ENCODE measurements at places on chromosomes 16 and 17.

DNA sequence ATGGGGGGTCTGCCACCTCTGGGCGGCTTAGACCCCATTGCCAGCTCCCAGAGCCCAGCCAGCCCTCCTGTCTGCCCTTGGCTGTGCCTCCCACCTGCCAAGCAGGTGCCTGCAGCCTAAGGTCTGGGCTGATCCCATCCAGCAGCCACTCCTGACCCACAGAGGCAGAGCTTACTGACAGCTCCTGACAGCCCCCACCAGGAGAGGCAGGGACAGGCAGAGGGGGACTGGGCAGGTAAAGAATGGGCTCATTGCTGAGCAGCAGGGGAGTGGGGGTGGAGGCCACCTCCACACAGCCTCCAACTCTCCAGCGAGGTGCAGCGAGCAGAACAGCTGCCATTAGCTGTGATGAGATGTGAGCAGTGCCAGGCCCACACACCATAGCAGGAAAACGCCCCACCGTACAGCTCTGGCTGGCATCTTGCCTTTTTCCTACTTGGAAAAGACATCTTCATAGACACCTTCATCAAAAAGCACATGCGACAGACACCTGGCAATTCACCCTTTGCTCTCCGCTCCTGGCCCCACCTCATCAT lies 164.4 kb downstream of the C16orf78 start:
- no peak for DNase-seq

- peak; percentile 64 for DNase-seq
Measured at GRCh38 chr17:48624544-48625494, 1.3 kb downstream of the HOXB9 start.

DNA sequence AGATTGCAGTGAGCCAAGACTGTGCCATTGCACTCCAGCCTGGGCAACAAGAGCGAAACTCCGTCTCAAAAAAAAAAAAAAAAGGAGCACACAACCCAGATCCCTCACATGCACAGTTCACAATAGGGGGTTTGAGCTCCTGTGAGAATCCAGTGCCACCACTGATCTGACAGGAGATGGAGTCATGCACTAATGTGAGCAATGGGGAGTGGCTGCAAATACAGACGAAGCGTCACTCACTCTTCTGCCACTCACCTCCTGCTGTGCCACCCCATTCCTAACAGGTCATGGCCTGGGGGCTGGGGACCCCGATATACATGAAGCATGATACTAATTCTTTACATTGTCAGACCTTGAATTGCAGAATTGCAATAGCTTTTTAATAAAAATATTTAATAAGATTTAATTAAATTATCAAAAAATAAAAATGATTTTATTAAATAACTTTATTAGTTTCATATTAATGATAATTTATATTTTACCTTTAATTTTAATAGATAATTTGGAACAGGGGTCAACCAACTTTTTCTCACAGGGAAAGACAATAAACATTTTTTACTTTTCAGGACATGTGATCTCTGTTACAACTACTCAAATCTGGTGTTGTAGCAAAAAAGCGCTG lies 171.4 kb downstream of the COPRS start:
- DNase-seq = no peak

- DNase-seq = no peak
Measured at GRCh38 chr16:83305092-83305491, 502.7 kb upstream of the HSBP1 start.

DNA sequence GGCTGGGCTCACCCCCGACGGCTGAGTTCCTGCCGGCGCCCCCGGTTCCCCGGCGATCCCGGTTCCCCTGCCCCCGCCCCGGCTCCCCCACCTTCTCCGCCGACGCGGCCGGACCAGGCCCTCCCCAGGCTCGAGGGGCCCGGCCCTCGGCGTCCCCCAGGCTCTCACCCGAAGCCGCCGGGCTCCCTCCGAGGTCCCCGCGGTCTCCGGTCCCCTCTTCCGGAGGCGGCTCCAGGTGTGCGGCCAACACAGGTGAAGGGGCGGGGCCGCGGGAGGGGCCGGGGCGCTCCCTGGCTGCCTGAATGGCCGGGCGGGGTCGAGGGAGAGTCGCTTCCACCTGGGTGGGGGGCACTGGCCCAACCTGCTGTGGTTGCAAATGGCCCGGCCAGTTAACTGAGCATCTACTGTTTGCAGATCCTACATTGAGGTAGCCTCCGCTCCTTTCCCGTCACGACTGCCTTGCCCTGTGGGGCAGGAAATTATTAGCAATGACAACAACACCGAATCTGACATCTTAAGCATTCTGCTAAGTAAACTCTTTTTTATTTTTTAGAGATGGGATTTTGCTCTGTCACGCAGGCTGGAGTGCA lies at the start of gene BICDL2:
BICDL2 (minus strand) TSS at position 219 of the 590 bp plus-strand sequence. CDS start 1,448 bp downstream, outside the sequence.
- no peak for DNase-seq

DNA sequence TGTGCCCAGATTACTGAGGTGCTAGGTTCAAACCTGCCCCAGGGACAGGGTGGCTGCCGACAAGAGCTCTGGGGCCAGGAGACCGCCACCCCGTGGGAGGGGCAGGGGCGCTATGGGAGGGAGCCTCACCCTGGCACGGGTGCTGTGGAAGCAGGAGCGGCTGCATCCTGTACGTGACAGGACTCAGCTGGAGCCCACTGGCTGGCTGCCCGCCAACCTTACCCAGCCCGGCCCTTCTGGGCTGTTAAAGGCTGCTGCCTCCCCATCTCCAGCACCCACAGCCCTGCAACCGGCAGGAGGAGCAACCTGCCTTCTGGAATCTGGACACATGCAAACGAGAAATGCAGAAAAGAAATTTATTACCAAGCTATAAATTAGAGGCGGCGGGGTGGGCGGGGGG lies 11.2 kb downstream of the PAM16 start:
- no peak for DNase-seq

DNA sequence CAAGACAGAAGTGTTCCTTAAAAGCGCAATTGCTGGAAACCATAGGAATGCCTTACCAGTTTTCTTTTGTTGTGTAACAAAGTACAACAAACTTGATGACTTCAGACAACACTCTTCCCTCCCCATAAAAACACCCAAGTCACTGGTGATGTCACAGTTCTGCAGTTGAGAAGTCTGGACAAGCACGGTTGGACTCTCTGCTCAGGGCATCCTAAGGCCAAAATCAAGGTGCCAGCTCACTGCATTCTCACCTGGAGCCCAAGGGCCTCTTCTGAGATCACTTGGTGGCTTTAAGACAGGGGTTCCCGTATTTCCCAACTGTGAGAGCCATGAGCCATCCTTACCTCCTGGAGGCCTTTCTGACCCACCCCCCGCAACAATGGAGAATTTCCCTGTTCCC lies 45.6 kb upstream of the MEAK7 start:
- DNase-seq = no peak

- DNase-seq = peak; percentile 56
Measured at GRCh38 chr17:48646183-48647102, 20.3 kb upstream of the HOXB9 start.

Data from GM13977 (cell line).